Omental fat pad (tissue), 4 donors: ENCODE measurements at places on chromosomes 4 and X. TPM values are rescaled to one million over a fixed set of nuclear protein-coding genes. Genes with fewer than 3 reads are reported as not detected.

PDGFC gene
- total RNA-seq, result 33.1 TPM

DNA sequence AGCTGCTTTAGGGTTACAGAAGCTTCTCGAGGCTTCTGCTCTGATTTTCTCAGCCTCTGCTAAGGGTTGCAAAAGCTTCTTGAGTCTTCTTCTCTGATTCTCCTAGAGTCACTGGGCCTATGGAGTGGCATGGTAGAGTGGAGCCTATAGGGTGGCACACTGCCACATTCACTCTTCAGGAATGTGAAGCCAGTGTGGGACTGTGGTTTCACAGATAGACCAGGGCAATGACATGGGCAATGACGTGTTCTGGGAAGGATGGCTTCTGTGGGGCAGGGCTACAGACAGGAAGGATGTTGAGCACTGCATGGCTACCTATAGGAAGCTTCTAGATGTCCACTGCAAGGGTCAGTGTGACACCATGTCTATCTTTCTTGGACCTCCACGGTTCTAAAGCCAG lies 11.0 kb upstream of the MAMLD1 start:
- DNase-seq, result no peak

GRCh38 chrX:14698790-14699189 lies 169.5 kb downstream of the GLRA2 start:
- DNase-seq, result no peak

NLGN4X gene
- total RNA-seq, result 4.3 TPM

DNA sequence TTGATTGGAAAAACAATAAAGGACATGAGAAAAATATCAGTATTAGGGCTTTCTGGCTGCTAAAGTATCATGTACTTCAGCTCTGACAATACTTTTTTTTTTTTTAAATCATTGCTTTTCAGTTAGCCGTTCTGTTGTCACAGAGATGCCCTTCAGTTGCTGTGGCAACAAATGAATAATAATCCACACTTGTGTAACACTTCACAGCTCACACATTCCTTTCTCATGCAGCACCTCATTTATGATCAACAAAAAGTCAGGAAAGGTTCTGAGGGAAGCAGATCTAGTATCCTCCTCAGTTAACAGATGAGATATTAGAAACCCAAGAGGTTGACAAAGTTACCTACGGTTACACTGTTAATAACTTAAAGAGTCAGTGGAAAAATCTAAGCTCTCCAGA lies 444.2 kb upstream of the SLIT2 start:
- DNase-seq, result no peak

- no peak for DNase-seq
Observed at GRCh38 chrX:118116713-118117550, at the start of gene KLHL13. Gene KLHL13, minus strand, starts transcription at chrX:118116810. Its CDS starts 88,337 bp downstream, at chrX:118028473.
